ENCODE measurements at places on chromosomes 1 and 21.

- no peak for DNase-seq
These were observed 36.8 kb downstream of the CLCA1 start for GRCh38 chr1:86505564-86505902.

DNA sequence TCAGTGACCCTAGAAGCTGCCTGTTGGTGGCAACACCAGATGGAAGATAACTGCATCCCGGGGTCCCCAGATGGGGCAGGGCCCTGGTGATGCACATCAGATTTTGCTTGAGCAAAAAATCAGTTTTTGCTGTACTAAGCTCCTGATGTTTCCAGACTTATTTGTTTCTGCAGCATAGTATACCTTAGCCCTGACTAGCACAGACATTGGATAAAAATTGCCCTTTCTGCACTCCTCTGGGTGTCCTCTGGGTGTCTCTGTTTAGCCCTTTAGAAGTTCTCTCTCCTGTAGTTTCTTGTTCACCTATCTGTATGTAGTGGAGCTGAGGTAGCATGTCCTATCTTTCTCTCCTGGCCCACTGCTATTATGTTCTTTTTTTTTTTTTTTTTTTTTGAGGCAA lies 30.3 kb upstream of the PLA2G2C start:
- DNase-seq = no peak

DNA sequence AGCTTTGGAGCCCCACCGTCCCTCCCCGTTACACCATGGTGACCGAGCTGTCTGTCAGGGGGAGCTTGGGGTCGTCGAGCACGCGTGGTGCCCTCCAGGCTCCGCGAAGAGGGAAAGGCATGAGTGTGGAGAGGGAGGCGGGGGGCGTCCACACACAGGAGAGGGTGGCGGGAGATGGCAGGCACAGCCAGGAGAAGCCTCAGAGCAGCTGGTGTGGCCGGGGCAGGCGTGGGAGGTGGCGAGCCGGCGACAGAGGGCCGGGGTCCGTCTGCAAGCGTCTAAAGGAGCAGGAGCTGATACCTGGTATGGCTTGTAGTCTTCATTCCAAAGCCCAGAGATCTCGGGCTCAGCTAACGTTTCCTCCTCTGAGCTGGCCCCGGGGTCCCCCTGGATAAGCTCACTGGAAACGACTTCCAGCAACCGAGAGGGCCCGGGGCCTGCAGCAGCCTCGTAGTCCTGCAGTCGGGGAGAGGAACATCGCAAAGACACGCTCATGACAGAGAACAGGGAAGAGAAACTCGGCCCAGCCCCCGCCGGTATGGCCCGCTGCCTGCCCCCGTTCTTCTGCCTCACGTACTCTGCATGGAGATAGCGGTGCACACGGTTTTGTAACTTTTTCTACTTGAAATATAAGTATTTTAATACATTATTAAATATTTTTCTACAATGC lies 37.4 kb downstream of the CFAP74 start:
- DNase-seq = no peak

DNA sequence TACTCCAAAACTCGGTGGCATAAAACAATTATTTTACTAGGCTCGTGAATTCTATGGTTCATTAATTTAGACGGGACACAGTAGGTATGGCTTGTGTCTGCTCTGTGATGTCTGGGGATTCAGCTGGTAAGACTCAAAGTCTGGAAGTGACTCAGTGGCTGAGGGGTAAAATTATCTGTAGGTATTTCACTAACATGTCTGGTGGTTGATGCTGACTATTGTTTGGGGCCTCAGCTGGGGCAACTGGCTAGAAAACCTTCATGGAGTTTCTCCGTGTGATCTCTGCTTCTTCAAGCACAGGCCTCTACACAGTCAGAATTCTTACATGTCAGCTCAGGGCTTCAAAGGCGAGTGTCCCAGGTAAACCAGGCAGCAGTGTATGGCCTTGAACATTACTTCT lies 41.2 kb upstream of the KLF17 start:
- no peak for DNase-seq

DNA sequence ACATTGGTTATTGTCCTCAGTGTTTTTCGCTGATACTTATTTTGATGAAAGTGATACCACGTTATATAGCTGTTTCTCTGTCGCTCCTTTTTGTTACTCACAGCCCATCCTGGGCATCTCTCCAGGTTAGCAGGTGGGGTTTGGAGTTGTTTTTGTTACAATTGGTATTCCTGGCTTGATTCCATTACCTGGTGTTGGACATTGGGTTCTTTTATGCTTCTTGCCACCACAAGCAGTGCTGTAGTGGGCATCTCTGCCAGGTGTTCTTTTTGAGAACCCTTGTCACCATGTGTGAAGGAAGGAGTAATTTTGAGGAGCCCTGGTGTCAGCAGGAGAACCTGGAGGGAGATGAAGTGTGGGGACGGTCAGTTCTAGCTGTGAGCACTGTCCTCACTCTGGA lies 47.5 kb upstream of the PWP2 start:
- no peak for DNase-seq

DNA sequence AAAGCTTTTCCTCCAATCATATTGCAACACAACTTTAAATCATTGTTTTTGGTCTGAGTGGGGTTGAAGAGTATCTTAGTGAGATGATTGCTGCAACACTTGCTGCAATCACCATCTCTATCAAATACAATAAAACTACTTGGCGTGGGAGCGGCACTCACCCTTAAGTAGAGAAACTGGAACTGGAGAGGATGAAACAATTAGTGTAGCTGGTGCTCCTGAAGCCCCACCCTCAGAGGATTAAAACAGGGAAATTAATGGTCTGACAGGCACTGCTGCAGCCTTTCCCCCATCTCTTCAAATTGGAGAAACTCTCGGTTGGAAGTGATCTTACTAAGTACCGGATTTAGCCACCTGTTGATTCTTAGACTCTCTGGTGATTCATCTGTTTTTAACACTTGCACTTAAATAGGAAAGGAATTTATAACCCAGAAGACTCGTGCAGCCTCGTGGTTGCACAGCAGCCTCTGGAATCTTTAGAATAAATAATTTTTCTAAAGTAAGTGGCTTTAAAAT lies 80.5 kb upstream of the KIF26B start:
- DNase-seq = no peak

GRCh38 chr1:10340930-10341590 lies 57.8 kb upstream of the PGD start:
- DNase-seq = no peak

- no peak for DNase-seq
These were observed 25.3 kb downstream of the ACTA1 start for GRCh38 chr1:229408458-229409037.

- DNase-seq = no peak
These were observed 1.5 kb downstream of the AJAP1 start for GRCh38 chr1:4655674-4656532.

DNA sequence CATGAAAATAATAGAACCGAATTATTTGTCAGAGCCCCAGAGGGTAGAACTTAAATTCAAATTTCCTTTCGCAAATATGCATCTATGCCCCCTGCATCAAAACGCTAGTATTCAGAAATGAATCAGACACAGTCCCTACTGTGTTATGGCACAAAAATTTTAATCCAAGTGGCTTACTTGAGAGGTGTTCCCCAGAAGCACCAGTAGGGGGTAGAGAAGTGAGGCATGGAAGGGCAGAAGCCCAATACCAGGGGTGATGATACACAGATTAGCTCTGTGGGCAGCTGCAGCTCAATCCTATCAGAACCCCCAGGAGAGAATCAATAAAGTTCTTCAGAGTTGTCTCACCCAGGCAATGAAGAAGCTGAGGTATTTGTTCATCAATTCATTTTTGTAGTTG lies 342.2 kb downstream of the OMA1 start:
- no peak for DNase-seq

All from HS-27A (cell line).